ENCODE measurements at places on chromosomes 5 and 9. TPM values are rescaled to one million over a fixed set of nuclear protein-coding genes. Genes with fewer than 3 reads are reported as not detected.

DNA sequence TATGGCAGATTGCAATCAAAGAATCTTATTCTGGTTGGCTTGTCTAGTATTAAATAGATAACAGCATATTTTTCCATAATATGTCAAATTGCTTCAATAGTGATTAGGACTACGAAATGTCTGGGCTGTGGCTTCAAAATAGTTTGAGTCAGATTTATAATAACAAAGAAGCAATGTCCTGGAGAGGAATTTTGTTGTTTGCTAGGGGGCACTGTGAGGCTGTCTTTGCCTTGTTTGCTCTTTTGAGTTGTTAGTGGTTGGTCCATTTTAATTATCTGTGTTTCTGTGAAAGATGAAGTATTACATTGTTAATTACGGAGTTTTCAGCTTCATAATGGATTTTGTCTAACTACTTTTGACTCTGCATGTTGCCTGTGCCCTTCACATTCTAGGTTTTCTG lies 713.6 kb downstream of the TLE4 start:
- peak; percentile 7 for DNase-seq

GRCh38 chr5:35319333-35320002 lies 89.2 kb upstream of the PRLR start:
- peak; percentile 2 for DNase-seq

GRCh38 chr5:59517926-59518585 lies 375.5 kb downstream of the PDE4D start:
- peak; percentile 62 for DNase-seq

DNA sequence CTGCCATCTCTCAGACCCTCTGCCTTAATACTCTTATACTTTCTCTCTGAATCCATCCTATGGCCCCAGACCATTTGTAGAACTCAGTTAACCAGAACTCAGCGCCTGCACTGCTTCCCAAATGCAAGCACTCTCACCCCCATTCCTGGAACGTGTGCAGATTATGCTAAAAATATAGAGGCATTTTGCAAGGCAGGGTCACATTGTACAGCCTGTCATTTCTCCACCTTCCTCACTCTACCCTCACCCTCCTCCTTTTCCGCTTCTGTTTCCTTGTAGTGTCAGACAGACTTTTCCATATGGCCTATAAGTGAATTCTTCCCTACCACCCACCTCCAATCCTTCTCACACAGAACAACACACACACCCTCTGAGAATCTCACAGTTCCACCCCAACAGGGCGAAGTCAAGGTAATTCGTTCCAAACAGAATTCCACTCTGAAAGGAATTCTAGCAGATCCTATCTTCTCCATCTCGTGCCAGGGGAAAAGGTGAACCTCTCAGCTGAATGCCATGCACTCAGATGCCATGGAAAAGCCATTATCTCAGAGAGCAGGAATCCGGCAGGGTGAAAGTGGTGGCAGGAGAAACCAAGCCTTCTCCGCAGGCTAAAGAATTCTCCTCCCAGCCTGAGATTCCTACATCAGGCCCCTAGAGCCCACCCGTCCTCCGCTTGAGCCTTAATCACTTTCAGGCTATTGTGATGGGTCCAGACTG lies 25.3 kb downstream of the GGTA1 start:
- no peak for DNase-seq

- DNase-seq, result no peak
These were observed 19.4 kb downstream of the UBE2QL1 start for GRCh38 chr5:6468104-6468503.

DNA sequence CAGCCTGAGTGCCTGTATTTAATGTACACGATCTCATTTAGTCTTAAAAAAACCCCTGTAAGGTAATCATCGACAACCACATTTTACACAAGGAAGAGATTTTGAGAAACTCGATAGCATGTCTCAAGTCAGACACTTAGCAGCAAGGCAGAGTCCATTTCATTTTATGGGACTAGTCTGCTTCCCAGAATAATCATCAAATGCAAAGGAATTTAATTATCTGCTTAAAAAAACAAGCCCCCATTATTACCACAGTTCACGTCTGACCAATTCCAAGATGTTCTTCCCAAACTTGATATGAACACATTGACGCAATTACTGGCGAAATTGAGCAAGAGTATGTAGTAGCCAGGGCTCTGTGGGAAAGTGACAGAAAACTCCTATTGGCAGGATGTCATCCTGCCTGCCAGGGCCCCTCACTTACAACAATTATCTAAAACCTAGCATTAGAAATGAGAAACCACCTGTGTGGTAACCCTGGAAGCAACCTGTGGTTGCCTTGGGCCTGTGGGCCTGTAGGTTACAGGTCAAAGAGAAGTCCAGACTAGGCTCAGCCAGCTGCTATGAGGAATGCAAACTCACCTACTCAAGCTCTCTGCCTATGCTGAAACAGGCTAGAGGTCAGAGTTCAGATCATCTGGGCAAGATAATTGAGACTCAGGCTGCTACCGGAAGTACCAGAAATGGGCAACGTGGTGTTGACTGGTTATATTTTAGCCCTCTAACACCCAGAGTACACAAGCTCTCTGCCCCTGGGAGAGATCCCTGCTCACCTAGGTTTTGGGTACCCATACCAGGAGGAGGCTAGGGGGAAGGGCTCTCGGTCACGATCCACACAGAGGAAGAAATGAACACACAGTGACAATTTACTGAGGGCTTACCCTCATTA lies 1.6 kb downstream of the B4GALT1 start:
- peak; percentile 83 for DNase-seq

- no peak for DNase-seq
These were observed 26.7 kb downstream of the LHX2 start for GRCh38 chr9:124038239-124038638.

- no peak for DNase-seq
These were observed 45.9 kb downstream of the PDE4D start for GRCh38 chr5:59847586-59847985.

HOMER1 gene
- 6.9 TPM for total RNA-seq

AFAP1L1 gene
- 5.3 TPM for total RNA-seq

All from IMR-90 (cell line).